ENCODE measurements at places on chromosomes 6 and 20.

DNA sequence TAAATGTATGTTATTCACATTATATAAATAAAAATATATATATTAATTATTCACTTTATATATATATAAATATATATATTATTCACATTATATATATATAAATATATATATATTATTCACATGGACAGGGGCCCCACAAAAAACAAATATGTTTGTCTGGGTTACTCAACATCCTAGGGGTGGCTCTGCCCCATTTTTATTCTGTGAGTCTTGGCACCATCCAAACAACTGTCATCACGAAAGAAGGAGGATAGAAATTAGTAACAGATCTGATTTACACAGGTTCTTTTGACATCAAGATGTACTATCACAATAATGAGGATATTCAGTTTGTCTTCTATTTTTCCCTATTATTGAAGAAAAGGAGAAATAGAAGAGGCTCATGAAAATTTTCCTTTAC, 187.3 kb downstream of the GPX5 start:
- no peak for DNase-seq

- DNase-seq = no peak
Observed at GRCh38 chr6:16758163-16758975, 2.9 kb downstream of the ATXN1 start.

DNA sequence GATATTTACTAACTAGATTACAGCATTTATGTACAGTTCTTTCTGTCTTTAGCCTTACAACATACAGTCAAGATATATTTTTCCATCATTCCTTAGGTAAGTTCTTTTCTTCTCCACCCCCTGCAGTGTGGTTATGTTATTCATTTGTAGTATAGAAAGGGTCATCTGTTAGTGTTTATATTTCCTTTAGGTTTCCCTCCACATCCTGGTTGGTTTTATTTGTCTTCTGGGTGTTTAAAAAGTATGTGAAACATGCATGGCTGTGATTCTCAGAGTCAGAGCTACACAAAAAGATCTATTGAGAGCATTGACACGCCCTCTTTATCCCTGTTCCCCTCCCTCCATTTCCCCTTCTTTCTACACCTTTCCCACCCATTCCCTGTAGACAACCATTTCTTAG, 20.1 kb downstream of the DHX35 start:
- DNase-seq = no peak

DNA sequence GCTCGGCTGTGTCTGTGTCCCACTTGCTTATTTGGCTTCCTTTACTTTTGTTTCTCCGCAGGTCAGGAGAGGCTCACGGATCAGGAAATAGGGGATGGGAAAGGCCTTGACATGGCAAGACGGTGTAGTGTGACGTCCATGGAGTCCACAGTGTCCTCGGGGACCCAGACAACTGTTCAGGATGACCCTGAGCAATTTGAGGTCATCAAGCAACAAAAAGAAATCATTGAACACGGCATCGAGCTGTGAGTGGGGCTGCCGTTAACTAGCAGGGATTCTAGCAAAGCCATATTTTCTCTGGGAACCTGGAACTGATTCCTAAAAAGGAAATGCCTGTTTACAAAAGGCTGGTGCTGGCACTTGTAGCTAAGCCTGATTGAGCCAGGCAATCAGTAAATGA, 54.4 kb downstream of the ARFGEF2 start:
- no peak for DNase-seq

DNA sequence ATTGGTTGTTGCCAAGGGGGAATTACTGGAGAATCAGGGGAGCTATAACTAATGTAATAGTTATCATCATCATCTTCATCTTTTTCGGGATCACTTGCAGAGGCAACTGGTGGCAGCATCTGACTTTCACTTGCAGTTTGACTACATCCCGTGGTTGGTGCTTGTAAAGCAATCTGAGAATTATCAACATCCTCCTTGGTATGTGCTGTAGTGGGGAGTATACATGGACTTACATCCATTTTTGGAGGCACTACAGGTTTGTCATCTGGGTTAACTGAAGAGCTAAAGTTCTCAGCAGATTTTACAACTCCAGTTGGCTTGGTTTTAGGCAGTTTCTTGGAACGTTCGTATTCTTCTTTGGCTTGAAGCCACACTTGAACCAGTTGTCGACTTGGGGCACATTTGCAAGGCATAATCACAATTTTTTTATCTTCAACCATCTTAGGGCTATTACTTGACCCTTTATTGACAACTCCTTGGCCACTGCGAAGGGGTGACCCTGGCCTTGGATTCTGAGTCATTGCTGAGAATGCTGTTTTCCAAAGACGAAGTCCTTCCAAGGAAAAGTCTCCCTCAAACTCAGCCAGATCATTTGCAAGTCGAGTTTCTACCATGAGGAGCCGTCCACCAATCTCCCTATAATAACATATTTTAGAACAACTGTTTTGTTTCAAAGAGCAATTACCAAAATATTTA, 115.5 kb downstream of the REV3L start:
- no peak for DNase-seq

- no peak for DNase-seq
Observed at GRCh38 chr6:15061180-15061641, 184.7 kb upstream of the JARID2 start.

GRCh38 chr6:19694697-19695096, 142.5 kb upstream of the ID4 start:
- DNase-seq = no peak

GRCh38 chr20:51375561-51375960, 167.0 kb downstream of the NFATC2 start:
- DNase-seq = no peak

Measured in stimulated activated naive CD8-positive, alpha-beta T cell treated with anti-CD3 and anti-CD28 coated beads, Interleukin-15, Interleukin-2, amounts not matched to agents 100 U/mL and 50 U/mL, for 24 hours (primary cell).